H7 (cell line): ENCODE measurements at places on chromosomes 16 and 17. TPM values are rescaled to one million over a fixed set of nuclear protein-coding genes. Genes with fewer than 3 reads are reported as not detected.

- DNase-seq, result peak; percentile 94
Measured at GRCh38 chr16:84648595-84649510, 542 bp downstream of the KLHL36 start.

DNA sequence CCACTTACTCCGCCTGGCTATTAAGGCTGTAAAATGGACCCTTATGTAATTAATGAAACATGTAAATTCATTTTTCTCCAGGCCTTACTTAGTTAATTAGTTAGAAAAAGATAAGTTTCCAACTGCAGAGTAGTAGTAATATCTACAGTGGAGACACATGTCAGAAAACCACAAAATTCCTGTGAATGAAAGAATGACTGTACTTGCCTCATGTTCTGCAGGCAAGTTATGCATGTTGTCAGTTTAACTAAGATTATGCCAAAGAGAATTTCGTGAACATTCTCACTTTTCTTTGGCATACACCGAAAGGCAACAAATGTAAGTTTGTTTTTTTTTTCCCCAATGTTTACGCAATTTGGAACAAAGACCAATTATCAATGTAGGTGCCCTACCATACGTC, 16.8 kb upstream of the CCL1 start:
- no peak for DNase-seq

- DNase-seq, result peak; percentile 26
Measured at GRCh38 chr17:7849130-7849750, 5.6 kb upstream of the TMEM88 start.

Gene NAGS
- 5.1 and 5.9 TPM in 2 replicates for total RNA-seq
